ENCODE measurements at places on chromosomes 1 and 21. TPM values are rescaled to one million over a fixed set of nuclear protein-coding genes. Genes with fewer than 3 reads are reported as not detected.

GRCh38 chr1:109762821-109763645 is 690 bp downstream of the EPS8L3 start:
- no peak for DNase-seq

DNA sequence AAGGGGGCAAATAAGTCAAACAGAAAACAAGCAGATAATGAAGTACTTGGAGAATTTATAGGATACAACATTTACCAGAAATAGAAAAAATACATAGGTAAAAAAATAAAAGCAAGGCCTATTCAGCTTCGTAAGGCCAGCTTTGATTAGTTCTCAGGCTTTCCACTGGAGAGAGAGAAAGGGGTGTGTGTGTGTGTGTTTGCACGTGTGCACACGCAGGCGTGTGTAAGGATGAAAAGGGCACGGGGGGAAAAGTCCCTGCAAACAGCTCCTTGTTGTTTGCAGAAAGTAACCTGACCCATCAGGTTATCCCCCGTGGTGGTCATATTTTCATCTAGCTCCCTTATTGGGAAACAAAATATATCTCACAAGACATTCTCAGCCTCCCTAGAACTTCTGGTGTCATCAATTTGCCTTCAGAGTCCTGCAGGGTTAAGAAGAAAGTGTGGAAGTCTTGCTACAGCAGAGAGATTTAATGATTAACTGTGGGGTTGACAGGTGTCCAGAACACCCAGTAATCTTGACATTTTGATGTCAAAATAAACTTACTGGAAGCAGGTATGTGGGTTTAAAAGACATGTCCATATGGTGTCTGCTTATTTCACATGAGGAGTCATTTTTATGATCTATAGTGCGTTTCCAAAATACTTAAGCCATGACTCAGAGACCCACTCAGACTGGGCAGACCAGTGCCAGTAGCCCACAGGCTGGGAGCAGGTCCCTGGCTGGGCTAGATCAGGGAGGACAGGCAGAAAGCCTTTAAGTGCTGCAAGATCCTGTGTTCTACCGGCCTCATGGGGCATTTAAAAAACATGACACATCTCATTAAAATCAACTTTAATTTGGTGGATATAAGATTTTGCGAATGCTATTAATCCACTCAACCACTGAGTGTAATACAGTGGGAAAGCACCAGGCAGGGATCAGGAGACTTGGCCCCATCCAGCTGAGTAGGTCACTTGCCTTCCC is 487.6 kb upstream of the CAMK1G start:
- no peak for DNase-seq

DNA sequence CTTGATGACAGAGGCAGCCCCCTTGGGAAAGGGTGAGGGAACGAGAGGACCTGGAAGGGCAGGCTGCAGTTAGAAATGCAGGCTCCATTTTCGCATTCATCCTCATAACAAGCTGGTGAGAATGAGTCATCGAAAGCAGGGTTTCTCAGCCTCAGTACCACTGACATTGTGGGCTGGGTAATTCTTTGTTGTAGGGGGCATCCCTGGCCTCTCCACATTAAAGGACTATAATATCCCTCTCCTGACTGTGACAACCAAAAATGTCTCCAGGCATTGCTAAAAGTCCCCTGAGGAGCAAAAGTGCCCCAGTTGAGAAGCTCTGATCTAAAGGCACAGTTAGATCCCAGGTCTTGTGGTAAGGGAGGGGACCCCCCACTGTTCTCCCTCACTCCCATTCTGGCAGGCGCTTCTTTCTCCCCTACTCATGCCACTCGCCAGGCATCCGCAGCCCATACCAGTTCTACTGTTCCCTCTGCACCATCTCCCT is 20.4 kb downstream of the KCNN3 start:
- DNase-seq = no peak

DNA sequence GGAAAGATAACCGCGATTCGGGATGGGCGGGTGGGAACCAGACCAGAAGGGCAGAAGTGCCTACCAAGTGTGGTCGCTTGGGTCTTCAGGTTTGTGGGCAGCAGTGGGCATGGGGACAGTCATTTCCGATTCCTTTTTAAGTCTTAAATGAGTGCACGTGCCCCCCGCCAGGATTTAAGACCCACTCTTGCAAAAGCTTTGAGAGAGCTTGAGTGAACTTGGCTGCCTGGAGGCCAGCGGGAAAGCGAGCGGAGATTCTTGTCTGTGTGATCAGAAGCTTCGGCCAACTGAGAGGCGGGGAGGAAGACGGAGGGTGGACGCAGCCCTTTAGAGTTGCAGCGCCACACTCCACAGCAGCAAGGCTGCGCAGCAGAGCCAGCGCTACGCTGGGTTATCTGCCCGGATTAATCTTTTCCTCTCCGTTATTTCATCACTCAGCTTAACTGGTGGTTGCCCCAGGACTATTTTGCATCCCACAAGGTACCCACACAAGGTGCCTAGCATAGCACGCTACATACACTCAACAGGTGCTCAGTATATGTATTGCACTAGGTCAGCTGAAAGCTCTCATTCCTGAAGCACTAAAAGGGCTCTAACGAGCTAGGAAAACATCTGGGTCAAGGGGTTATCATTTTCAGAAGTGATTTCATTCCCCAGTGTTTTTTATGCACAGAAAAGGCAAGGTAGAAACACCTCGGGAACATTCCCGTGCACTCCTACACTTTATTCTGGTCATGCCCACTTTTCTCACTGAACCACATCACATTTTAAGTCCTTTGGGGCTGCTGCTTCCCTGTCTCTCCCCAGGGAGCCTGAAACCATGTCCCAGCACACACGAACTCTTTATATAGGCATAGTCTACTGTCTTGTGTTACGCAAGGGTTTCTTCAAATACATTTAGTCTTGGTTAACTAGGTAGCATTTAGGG is 1.5 kb upstream of the BATF3 start:
- DNase-seq = no peak

- no peak for DNase-seq
Observed at GRCh38 chr1:89686520-89686919, 53.6 kb downstream of the LRRC8C start.

- DNase-seq = no peak
Observed at GRCh38 chr1:66305927-66306326, 228.0 kb upstream of the SGIP1 start.

- DNase-seq = no peak
Observed at GRCh38 chr1:104852151-104852550, 1102.5 kb downstream of the AMY1C start.

GRCh38 chr1:11062965-11063401 is 3.2 kb upstream of the SRM start:
- DNase-seq = no peak

DNA sequence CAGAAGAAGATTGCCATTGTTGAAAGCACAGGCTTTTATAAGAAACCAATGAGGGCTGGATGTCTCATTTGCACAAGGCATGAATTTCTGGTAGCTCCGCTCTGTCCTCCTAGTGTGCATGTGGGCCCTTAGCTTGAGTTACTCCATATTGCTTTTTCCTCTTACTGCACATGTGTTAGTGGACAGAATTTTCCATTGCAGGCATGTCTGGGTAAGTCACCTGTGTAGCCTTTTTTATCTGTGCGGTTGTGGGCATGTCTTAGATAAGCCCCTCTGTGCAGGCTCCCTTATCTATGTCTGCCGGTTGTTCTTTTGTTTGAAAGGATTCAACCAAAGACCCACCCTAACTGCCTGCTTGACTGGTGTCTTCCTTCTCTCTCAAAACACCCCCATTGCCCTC is 7.2 kb upstream of the CLCA1 start:
- DNase-seq = no peak

GRCh38 chr1:67407498-67407897 is 22.7 kb downstream of the SERBP1 start:
- DNase-seq = no peak

DNA sequence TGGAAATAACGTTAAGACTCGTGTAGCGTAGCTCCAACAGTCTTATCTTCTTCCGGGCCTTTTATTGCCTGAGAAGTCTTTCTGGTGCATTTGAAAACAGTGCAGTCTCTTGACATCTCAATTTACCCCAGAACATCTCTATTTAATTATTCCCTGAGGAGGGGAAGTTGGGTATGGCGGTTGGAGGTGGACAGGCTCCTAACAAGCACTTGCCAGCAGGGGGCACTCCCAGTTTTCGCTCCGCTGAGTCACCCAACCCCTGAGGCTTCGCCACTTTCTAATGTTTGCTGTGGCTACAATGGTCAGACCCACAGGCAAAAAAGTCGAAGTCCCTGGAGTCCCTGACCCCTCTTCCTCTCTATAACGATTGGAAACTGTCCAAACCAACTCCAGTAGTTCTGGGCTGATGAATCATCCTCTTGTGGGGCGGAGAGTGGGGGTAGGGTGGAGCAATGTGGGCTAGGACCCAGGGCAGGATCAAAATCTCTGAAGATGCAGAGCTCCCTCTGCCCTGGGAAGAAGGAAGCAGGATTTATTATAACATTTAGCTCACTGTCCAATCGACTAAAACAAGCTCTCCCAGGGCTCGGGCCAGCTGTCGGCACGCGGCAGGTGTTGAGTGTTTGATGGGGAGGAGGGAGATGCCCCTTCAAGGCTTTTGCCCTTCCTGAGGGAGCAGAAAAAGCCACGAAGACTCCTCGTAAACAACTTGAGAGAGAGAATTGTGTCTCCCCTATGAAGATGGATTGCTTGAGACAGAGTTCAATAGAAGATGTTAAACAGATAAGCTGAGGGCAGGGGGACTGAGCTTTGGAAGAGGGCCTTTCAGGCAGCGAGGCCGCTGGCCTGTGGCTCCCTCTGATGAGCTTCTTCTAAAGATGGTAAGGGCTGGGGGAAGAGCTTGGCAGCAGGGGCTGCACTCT is 85.7 kb downstream of the BRINP2 start:
- no peak for DNase-seq

DNA sequence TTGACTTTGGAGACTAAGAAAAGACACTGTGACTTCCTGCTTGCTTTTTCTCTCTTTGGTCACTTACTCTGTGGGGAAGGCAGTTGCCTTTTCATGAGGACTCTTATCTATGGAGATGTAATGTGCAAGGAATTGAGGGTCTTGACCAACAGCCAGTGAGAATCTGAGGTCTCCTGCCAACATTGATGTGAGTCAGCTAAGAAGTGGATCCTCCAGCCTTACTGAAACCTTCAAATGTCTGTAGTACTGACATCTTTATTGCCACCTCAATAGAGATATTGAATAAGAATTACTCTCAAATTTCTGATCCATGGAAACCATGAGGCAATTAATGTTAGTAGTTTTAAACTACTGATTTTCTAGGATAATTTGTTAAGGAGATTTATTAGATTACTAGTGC is 598.4 kb downstream of the ADGRL2 start:
- DNase-seq = no peak

DNA sequence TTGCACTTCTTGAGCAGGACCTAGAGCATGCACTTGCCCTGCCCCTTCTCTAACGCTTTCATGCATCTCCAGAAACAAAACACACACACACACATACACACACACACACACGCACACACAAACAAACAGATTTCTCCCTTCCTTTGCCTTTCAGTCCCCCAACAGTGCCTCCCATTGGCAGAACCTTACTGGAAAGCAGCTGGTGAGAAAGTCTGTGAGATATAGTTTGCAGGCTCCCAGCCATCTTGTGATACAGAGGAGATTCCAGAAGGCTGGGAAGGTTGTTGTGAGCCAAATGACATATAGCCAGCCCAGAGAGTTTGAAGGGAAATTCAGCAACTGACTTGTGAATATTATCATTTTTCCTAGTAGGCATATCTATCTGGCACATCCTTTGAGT is 35.9 kb upstream of the ZRANB2 start:
- DNase-seq = no peak

- DNase-seq = no peak
Observed at GRCh38 chr1:56773341-56774066, 45.7 kb downstream of the FYB2 start.

DNA sequence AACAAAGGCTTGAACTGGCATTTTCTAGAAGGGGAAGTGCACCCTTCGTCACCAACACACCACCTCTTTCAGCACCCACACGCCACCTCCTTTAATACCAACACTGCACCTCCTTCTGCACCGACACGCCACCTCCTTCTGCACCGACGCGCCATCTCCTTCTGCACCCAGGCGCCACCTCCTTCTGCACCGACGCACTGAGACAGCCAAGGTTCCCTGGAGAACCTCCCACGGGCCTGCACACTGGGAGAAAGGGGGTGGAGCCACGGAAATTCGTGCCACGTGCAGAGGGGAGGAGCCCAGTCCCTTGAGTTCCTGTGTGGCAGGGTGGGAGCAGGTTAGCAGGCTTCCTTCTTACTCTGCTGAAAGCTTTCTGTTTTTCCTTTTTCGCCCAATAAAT is 327.9 kb upstream of the C1orf174 start:
- DNase-seq = no peak

DNA sequence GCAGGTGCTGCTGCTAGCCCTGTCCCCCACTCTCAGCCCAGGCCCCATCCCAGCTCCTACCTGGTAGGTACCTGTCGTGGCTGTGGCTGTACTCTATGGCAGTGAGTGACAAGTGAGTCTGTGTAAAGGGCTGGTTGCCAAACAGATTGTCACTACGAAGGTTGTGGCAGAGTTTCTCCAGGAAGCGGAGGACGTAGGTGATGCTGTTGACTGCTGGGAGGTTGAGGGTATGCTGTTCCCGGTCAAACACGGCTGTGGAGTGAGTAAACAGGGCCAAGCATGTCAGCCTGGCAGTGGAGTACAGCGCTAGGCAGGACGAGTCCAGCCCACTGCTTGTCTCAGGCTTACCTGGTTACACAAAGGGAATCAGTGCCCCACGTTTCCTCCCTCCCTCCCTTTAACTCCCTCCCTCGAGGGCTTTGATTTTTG is 24.8 kb upstream of the SLFNL1 start:
- no peak for DNase-seq

GRCh38 chr1:97906567-97907241 is 14.1 kb downstream of the DPYD start:
- no peak for DNase-seq

DNA sequence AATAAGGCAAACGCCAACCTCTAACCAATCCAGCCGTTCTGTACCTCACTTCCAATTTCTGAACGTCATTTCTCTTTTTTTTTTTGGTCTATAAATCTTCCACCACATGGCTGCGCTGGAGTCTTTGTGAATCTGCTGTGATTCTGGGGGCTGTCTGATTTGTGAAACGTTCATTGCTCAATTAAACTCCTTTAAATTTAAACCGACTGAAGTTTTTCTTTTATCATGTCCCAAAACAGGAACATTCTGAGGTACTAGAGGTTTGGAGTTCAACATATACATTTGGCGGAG is 65.5 kb upstream of the BACH1 start:
- no peak for DNase-seq

Gene ATAD3C
- 2.1 TPM for polyA plus RNA-seq

Gene HTR6
- 2.0 TPM for polyA plus RNA-seq

Gene LEPR
- 13.8 TPM for polyA plus RNA-seq

Gene CGN
- 54.1 TPM for polyA plus RNA-seq

Gene PGLYRP4
- not detected for polyA plus RNA-seq

Gene SYCP1
- 0.36 TPM for polyA plus RNA-seq
